ENCODE measurements at places on chromosomes 6 and 20.

- no peak for DNase-seq
These were observed 286.7 kb upstream of the SPTLC3 start for GRCh38 chr20:12722091-12722490.

DNA sequence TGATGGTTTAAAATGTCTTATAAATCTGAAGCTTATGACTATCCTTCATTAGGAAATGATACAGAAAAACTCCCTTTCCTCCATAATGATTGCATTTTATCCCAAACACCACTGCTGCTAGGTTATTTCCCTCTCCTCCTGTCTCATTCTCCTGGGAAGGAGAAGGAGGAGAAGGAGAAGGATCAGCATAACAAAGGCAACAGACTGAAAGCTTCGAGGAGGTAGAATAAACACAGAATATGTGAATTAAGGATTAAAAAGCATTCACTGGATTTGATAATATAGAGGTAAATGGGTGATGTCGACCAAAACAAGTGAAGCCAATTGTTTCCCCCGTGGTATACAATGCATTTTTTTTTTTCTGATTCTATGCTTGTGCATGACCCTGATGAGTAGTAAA, 82.0 kb downstream of the WASF1 start:
- DNase-seq, result no peak

DNA sequence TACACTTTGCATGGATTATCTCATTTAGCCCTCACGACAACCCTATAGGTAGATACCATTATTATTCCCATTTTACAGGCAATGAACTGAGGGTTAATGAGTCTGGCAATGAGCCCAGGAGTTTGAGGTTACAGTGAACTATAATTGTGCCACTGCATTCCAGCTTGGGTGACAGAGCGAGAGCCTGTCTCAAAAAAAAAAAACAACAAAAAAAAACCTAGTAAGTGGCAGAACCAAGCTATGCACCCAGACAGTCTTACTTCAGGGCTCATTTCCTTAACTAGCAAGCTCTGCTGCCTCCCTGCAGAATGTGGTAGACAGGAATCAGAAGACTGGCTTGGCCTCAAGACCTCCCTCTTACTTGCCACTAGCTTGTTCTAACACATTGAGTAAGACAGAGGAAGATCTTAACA, 71.9 kb upstream of the RREB1 start:
- DNase-seq, result no peak

- DNase-seq, result no peak
These were observed 5.3 kb downstream of the GCLC start for GRCh38 chr6:53539561-53539960.

DNA sequence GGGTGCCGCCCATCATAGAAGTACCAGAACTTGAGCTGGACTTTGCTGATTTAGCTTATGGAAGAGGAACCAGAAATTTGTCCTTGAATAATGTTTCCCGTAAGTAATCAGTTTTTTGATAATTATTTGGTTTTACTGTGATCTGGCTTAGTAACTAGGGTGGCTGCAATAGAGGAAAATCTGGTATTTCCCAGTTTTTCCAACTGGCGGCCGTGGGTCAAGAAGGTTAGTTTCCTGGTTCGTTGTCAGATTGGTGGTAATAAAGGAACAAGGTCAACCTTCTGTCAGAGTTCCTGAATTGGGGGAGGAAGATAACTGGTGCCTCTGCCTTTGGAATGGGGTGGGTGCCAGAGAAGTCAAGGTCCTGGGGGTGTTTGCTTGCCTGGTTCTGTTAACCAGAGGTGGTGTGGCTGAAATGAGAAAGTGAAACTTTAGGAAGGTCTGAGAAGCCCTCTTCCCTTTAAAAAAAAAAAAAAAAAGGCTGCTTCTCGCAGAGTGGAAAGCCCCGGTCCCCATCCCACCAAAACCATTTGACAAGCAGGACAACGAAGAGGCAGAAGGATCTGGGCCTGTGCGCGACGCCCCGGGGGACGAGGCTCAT, at the start of gene CALHM6:
Gene CALHM6 (plus strand): TSS at position 45 of the 601 bp plus-strand sequence. CDS start 555 bp downstream, at position 600.
- DNase-seq, result no peak

DNA sequence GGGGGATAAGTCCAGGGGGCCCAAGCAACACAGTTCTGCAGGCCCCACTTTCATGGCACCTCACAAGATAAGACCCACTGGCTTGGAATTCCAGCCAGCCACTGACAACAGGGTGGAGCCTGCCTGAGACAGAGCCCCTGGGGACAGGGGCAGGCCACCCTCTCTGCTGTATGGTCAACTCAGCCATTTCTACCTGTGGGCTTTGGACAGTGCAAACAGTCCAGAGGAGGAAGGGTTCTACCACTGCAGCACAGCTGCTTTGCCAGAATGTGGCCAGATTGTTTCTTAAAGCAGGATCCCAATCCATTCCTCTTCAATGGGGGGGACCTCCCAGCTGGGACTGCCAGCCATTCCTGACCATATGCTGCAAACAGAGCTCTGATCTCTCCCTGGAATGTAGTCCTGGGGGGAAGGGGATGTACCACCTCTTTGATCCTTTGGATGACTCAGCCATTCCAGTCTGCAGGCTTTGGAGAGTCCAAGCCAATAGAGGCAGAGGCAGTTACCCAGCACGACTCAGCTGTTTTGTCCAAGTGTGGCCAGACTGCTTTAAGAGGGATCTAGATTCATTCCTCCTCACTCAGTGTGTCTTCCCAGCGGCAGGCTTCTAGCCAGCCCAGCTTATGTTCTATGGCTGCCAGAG, 842.2 kb downstream of the EPHA7 start:
- no peak for DNase-seq

DNA sequence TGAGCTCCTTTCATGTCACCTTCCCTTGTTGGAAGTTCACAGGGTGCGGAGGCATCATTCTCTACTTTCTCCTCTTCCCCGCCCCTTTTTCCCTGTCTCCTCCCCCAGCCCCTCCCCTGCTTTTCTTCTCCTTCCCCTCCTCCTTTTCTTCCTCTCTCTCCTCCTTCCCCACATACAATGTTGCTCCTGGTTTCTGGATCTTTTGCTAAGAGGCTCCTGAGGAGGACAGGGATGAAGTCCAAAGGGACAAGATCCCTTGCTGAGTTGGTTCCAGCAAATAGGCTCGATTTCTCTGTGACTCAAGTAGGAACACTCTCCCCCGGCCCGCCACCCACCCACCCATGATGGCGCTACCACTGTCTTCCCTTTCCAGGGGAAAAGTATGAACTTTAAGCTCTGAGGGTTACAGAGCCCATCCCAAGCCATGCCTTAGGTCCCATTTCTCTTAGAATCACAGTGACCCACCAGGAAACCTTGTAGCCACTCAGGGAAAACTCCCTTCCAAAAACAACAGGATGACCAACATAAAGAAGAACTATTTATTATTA, 852 bp upstream of the TFEB start:
- no peak for DNase-seq

DNA sequence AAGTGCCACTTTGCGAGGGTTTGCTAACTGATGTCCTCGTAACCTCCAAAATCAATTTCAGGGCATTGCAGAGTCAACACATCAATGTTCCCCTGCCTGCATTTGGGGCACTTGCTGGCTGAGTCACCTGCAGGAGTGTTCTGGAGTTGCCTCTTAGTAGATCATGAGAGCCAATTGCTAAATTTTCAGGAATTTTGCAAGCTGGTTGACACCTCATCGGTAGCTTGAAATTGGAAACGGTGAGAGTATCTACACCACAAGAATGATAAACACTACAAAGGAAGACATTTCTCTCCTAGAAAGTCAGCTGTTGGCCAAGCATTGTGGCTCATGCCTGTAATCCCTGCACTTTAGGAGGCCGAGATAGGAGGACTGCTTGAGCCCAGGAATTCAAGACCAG, 10.8 kb upstream of the BFSP1 start:
- no peak for DNase-seq

- DNase-seq, result no peak
These were observed 61.5 kb upstream of the FNDC1 start for GRCh38 chr6:159107451-159108260.

DNA sequence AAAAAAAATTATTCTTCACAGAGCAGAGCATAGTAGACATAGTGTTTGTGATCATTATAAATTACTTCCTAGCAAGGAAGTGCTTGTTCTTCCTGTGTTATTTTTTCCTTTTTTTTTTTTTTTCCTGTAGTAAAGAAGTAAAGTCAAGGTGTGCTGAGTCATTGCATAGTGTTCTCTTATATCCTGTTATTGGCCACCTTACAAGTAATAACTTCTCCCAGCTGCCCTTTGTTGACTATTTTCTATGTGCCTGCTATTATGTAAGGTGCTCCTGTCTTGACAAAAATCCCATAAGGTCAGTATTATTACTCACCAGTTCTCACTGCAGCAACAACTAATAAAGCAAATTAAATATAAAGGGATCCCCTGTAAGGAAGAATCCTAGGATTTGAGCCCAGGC, 195.3 kb downstream of the GJA1 start:
- DNase-seq, result no peak

Data from left lung (tissue), 14 donors.